ENCODE measurements at places on chromosomes 1 and 21.

DNA sequence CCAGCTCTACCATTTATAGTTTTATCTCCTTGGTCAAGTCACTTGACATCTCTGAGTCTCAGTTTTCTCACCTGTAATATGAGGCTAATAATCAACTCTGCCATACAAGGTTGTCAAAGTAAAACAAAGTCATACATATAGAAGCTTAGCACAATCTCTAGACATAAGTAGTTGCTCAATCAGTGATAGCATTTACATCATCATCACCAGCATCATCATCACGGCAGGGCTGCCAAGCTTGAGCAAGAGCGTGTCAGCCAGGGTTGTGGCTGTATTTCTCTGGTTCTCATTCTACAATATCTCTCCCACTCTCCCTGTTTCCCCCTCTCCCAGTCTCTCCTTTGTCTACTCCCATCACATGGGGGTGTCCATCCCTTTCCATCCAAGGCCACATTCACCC lies 41.7 kb upstream of the COA6 start:
- DNase-seq = peak; percentile 76

- DNase-seq = no peak
Measured at GRCh38 chr1:200038325-200038980, 10.9 kb downstream of the NR5A2 start.

DNA sequence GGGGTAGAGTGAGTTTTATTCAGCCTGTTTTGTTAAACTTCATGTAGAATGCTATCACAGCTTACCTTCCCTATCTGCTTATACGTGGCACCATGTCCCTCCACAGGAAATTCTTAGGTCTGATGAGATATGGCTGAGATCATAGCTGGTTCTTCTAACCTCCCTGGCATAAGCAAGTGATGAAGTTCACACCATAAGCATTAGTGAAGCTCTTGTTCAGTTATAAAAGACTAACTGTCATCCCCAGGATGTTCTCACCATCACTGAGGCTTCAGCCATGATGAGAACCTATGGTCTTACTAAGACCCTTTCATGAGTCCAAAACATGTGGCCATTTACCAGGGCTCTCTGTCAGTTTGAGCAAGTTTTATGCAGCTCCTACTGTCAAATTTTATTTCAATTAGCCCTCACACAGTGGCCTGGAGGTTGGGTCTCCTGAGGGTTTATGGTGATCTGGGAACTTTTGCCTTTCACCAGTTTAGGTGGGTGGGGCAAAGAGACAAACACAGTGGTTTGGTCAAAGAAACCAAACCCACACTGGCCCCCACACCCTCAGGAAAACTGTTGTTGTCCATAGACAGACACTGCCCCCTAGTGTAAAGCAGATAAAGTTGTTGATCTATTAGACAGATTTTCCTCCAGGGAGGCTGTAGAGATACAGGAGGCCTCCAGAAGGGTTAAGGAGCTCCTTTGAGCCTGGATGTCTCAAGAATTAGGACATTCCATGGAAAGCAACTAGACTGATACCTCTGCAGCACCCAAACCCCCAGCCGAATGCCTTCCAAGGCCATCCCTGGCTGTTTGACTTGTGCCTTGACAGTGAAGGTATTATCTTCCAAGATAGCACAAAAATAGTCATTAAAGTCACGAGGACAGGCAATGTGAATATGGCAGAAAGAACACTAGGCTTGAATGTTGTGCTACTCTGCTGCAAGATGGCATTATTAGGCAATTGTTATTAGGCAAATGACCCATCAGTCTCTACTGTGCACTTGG lies 5.0 kb downstream of the SLC22A15 start:
- peak; percentile 72 for DNase-seq

GRCh38 chr1:155135415-155136028 lies at the start of gene SLC50A1:
TSS of gene SLC50A1 (plus strand) at chr1:155135852. CDS start at chr1:155135912, 60 bp downstream.
- peak; percentile 86 for DNase-seq

DNA sequence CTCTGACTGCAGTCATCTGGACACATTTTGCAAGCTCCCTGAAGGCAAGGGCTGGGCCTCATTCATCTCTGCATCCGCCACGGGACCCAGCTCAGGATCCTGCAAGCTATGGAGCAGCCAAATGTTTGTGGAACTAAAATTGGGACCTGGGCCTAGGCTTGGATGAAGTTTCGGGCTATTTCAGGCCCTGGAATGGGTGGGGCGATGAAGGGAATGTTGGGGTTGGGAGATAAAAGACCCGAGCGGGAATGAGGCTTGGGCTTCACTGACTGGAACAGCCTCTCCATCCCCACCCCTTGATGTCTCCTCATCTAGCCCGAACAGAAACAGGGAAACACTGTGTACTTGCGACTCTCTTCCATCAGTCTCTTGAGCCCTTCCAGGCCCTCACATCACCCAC lies 7.3 kb upstream of the AHCYL1 start:
- no peak for DNase-seq

DNA sequence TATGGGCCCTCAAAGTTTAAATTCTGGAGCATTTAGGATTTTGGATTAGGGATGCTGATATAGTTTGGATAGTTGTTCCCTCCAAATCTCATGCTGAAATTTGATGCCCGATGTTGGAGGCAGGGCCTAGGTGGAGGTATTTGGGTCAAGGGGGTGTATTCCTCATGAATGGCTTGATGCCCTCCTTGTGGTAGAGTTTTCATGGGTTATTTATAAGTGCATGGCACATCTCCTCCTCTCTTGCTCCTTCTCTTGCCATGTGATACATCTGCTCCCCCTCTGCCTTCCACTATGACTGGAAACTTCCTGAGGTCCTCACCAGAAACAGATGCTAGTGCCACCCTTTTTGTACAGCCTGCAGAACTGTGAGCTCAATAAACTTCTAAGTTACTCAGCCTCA lies 17.5 kb upstream of the NKAIN1 start:
- no peak for DNase-seq

- no peak for DNase-seq
Measured at GRCh38 chr1:25947027-25947426, 40.8 kb upstream of the STMN1 start.

- no peak for DNase-seq
Measured at GRCh38 chr1:196516373-196516772, 91.9 kb downstream of the KCNT2 start.

DNA sequence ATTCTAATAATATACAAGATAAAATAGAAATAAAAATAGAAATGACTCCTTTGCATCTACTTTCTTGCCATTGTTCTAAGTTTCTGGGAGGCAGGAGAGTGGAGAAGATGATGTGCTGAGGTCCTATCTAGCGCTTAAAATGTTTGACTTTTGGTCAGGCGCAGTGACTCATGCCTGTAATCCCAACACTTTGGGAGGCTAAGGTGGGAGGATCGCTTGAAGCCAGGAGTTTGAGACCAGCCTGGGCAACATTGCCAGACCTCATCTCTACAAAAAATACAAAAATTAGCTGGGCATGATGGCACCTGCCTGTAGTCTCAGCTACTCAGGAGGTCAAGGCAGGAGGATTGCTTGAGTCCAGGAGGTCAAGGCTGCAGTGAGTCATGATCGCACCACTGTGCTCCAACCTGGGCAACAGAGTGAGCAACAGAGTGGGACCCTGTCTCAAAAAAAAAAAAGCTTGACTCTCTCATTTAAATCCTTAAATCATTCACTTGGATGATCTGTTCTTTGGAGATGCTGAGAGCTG lies 24.2 kb upstream of the SLC45A1 start:
- DNase-seq = no peak

- DNase-seq = no peak
Measured at GRCh38 chr21:43994085-43994484, 18.0 kb upstream of the TRAPPC10 start.

GRCh38 chr1:58648842-58649241 lies 51.0 kb downstream of the MYSM1 start:
- no peak for DNase-seq

DNA sequence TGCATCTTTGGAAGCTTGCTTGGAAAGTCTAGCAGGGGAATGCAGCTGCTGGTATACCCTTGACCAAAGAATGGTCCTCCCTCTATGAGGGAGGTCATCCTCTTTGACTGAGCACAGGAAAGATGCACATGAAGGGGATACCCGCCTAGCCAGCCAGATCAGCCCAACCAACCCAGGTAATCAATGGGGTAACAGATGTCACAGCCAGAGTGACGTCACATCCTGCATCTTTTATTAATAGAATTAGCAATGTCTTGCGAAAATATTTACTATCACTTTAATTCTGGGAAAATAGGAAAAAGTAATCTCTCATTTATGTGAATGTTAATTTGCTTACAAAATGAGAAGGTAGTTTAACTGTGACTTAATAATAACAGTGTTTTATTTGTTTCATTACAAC lies 25.6 kb upstream of the PTBP2 start:
- DNase-seq = no peak

DNA sequence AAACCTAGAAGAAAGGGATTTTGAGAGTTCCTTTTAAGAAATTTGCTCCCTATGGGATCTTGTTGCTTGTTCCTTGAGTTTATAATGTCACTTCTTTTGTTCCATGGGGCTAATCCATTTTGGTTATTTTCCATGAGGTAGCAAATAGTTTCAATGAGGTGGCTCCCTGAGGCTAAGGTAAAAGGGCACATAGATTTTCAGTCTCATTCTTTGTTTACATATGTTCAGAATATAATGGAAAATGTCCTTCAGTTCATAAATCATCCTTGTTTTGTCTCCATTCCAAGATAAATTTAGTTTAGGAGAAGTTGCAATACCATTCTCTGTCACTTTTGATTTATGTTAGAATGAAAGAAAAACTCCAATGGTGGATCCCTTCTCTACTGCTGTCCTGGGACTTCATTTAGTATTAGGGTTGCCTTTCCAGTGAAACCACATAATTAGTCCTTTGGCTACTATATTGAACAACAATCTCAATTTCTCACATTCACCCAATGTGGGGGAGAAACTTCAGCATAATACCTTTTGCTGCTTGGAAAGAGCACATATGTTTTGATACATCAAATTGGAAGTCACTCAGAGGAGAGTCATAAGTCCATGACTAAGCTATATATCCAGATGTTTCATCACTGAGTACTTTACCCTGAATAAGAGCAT lies 80.9 kb upstream of the ADAMTS5 start:
- peak; percentile 93 for DNase-seq

- DNase-seq = no peak
Measured at GRCh38 chr1:156851779-156852417, 7.0 kb downstream of the INSRR start.

DNA sequence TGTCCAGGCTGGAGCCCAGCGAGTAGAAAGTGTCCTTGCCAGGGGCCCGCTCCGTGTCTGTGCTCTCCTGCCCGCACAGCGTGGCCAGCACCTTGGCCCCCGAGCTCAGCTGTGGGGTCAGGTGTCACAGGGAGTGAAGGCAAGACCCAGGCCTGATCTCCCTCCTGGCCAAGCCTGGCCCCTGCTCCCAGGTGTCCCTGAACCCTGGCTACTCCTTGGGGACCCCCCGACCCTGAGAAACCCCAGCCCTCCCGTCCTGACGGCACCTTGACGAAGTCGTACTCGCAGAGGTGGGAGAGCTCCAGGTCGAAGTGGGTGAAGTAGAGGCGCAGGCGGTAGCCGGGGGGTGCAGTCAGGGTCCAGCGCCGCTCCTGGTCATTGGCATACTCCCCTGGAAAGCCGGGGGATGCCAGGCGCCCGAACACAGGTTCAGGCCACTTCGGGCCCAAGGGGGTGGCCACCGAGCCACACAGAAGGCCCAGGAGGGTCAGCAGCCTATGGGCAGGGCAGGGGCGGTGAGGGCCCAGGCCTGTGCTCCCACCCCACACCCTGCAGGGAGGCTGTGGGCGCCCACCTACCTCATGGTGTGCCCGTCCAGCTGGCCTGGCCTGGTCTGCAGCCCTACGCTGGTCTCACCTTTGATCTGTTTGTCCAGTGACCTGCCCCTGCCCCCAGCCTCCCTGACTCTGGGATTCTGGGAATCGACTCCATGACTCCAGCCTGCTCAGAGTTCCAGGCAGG lies at the start of gene MASP2:
Gene MASP2, minus strand, starts transcription at position 615 of the 741 bp plus-strand sequence. Its CDS starts 32 bp downstream, at position 583.
- no peak for DNase-seq

DNA sequence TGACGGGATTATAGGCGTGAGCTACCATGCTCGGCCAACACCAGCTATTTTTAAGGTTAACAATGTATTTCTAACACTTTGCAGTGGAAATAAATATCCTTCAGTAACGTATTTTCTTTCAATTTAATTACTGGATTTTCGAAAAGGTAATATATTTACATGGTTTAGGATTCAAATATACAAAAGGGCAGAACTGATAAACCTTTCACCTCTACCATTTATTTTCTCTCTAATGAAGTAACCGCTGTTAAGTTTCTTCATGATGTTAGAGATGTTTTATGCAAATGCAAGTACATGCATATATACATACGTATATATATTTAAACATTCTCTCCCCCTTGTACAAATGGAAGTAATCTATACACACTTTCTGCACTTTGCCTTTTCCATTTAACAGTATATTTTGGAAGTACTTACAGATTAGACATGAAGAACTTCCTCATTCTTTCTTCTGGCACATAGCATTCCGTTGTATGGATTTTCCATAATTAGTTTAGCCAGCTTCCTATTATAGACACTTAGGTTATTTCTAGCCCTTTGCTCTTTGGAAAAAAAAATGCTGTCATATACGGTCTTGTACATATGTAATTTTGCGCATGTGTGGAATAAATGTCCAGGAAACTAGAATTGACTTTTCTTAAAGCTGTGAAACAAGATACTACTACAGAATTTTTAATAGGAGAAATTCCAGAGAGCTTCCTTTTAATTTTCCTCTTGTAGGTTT lies 14.9 kb upstream of the HJV start:
- DNase-seq = no peak

- DNase-seq = no peak
Measured at GRCh38 chr1:107486349-107486748, 345.5 kb downstream of the NTNG1 start.

GRCh38 chr1:44648529-44649250 lies 25.6 kb downstream of the TMEM53 start:
- DNase-seq = no peak

- no peak for DNase-seq
Measured at GRCh38 chr21:34878501-34878900, 170.6 kb downstream of the RUNX1 start.

DNA sequence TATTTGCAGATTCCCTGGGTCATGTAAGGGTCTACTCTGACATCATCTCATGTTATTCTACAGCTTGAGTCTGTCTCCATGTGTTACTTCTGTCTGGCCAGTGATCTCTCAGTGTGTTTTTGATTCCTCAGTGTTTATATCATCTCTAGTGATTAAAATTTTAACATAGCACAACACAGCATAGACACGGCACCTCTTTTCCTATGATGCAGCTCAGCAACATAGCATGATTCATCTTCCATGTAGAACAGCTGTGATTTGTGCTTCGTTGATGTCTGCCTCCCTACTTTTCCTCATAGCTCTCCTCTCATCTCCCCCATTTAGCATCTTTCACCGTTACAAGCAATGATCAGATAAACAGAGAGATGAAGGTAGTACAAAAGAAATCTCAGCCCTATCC lies 163.9 kb upstream of the DPT start:
- peak; percentile 68 for DNase-seq

- no peak for DNase-seq
Measured at GRCh38 chr1:23568608-23569383, 9.5 kb upstream of the ID3 start.

DNA sequence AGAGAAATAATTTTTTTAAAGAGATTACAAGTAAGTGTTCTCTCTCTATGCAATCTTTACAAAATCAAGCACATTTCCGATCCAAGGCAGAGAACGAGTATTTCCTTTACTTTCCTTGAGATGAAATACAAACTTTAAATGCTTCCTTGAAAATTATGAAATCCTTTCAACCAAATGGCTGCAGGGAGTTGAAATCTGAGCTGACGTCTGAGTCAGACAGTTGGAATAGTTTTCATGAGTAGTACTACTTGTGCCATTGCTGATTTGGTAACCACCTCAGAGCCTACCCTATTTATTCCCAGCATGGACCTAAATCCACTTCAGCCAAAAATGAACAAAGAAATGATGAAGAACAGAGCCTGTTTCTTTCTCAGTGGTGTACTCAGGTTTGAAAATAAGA lies 183.6 kb downstream of the GIPC2 start:
- DNase-seq = peak; percentile 94

GRCh38 chr1:13951793-13952751 lies 252.1 kb downstream of the PRDM2 start:
- peak; percentile 85 for DNase-seq
